ENCODE measurements at places on chromosomes 2 and 18.

DNA sequence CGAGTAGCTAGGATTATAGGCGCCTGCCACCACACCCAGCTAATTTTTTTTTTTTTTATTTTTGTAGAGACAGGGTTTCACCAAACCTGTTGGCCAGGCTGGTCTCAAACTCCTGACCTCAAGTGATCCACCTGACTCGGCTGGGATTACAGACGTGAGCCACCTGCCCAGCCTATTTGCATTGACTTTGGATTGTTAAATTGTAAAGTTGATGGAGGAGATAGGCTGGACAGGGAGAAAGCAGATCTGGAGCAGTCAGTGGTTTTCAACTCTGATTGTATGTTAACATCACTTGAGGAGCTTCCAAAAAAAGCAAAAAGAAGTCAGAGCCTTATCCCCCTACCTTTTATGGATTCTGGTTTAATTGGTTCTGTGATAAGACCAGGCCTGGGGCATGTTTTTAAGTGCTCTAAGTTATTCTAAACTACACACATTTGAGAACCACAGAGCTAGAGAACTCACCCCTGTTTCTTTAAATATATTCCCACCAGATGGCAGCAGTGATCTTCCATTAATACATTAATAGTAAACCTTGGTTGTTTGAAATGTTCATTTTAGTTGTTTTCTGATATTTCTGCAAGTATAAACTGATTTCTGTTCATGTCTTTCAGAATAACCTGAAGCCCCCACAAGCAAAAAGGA, 7.5 kb downstream of the C2orf49 start:
- no peak for DNase-seq

DNA sequence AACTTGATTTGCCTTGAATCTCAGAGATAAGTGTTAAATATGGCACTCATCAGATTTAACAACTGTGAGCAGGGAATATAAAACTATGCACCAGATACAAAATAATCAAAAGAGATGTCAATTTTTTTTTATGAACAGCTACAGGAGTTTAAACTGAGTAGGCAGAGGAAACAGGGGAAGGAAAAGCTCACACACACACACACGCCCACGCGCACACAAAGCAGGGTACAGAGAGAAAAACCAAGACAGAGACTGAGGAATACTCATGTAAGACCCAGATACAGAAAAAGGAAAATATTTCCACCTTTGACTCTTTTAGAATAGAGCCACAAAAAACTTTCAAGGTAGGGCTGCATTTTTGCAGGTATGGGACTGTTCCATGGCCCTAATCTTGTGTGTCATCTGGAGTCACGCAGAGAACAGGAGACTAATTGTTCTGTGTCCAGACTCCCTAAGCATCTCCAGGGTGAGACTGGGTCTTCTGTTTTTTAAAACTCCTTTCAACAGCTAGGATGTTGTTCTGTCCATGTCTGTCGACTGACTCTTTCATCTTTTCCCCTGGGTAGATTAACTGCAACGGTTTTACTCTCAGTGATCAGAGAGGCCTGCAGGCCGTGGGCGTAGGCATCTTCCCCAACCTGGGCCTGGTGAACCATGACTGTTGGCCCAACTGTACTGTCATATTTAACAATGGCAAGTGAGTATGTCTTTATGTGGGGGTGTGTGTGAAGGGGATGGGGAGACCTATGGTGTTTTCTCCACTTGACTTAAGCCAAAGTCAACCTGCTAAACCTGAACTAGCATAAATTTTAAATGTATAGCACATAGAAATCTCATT, 23.0 kb downstream of the SMYD1 start:
- no peak for DNase-seq

- no peak for DNase-seq
Measured at GRCh38 chr2:167380555-167380954, 492.3 kb downstream of the XIRP2 start.

DNA sequence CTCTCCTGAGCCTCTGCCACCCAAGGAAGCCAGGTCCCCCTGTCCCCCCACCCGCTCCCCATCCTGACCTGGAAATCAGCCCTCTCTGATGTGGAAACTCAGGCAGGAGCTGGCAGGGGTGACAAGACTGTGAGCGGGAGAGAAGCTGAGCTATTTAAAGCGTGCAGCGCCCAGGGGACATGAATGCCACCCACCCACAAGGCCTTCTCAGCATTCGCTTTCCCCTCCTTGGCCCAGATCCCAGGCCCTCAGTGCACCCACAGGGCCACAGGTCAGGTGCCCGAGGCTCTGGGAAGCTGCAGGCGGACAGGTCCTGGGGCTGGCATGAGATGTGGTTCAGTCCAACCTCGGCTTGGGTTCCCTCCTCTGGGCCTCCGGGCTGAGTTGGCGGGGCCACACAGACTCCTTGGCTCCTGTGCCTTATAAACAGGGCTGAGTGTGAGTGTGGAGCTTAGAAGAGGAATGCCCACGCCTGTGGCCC, 168.3 kb downstream of the SMAD7 start:
- no peak for DNase-seq

DNA sequence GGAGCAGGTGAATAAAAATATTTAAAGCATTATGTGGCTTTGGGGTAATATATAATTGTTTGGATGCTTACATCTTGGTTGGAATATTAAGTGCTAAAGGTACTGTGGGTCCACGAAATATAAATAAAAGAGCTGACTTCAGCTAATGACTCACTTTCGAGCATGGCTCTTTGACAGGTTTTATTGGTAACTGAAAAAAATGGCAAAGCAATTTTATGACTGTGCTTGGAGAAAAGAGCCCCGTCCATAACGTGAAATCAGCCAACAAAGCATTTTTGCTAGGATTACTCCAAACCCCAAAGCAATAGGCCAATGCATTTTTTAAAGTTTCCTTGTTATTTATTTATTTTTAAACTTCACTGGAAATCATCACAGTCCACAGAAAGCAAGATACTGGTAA, 397.2 kb upstream of the CDH19 start:
- DNase-seq, result no peak

DNA sequence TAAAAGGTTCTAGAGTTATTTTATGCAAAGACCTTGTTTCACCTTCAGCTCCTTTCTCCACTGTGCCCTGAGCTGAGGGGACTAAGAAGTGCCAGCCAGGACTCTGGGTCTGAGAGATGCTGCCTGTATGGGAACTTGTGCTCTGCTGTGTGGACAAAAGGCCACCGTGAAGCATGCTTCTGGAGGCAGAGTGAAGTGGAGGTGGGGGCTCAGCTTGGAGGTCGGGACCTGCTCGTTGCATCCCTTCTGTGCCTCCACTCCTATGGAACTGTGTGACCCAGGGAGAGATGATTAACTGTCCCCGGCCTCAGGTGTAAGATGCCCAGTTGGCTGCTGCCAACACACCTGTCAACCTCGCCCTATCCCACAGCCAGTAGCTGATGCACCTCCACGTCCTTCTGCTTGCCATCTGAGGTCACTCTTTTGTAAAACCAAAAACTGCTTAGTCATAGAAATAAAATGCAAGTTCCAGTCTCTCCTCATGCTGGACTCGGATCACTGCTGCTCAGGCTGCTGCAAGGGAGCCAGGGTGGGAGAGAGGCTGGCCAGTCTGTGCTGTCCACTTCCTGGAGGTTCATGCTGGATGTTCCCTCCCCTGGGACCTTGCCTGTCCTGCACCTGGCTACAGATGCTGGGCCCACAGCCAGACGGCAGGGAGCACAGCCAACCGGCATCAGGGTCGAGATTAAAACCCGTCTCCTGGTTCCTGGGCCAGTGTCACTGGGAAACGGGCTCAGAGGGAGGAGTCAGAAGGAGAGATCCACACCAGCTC, 113.2 kb downstream of the ACKR3 start:
- DNase-seq, result no peak
